CD4-positive, alpha-beta T cell treated with Interleukin-1 beta for 1 hour (primary cell): ENCODE measurements at places on chromosomes 5 and 9.

- no peak for DNase-seq
Measured at GRCh38 chr9:130271473-130271872, 5.9 kb downstream of the HMCN2 start.

- no peak for DNase-seq
Measured at GRCh38 chr9:100190339-100190738, 91.3 kb downstream of the INVS start.

- no peak for DNase-seq
Measured at GRCh38 chr5:158203261-158203660, 344.3 kb upstream of the CLINT1 start.

GRCh38 chr5:33981408-33982162 is 2.9 kb downstream of the SLC45A2 start:
- DNase-seq = no peak

DNA sequence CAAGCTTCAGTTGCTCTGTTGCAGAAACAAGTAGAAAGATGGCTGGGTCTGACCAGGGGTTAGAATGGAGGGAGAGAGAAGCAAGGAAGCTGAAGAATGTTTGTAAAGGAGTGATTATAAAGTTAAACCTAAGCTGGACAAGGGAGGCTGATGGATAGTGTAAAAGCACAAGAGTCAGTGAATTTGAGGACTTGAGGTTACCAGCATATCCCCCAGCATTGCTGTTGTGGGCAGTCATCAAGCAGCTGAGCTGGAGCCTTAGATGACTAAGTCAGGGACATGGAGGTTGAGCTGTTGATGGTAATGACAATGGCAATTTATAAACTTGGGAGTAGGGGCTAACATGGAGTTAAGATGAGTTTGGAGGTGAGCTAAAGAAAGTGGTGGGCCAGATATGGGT is 131.5 kb downstream of the ERCC6L2 start:
- DNase-seq = no peak

DNA sequence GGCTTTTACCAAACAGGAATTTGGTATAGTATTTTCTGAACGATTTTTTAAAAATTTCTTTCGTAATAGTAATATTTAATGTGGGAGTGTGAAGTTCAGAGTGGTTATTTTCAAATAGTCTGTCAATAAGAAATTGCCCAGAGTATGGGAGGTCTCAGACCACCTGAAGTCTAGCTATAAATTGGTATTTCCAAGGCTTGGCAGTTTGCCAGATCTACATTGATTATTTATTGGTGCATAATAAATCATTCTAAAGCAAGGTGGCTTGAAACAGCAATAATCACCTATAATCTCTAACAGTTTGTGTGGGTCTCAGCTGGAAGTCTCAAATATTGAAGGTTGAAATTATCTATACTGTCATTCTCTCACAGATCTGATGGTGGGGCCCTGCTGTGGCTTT is 118.5 kb downstream of the PRR16 start:
- no peak for DNase-seq

GRCh38 chr5:39140558-39141168 is 66.5 kb upstream of the RICTOR start:
- no peak for DNase-seq

GRCh38 chr5:45533663-45534062 is 162.5 kb downstream of the HCN1 start:
- DNase-seq = no peak

DNA sequence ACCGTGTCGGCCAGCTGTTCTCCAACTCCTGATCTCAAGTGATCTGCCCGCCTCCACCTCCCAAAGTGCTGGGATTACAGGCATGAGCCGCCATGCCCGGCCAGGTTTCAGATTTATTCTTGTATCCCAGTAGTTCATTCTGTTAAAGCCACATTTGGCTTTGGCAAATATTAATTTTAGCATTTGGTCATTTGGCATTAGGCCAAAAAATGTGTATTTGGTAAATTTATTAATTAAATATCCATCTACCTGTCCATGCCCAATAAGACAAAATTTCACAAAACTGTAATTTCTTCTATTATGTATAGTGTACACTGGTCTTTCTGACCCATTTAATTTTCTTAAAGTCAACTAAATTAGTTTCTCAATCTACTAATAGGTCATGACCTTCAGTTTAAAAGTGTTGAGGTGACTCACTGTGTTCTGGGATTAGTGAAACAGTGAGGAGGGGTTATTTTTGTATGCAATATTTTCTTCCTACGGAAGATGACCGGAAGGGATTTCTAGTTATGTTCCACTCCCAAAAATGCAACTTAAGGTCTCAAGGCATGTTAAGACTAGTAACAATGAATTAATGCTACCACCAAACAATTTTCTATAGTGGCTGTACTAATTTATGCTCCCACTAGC is 21.0 kb downstream of the OSTF1 start:
- no peak for DNase-seq

DNA sequence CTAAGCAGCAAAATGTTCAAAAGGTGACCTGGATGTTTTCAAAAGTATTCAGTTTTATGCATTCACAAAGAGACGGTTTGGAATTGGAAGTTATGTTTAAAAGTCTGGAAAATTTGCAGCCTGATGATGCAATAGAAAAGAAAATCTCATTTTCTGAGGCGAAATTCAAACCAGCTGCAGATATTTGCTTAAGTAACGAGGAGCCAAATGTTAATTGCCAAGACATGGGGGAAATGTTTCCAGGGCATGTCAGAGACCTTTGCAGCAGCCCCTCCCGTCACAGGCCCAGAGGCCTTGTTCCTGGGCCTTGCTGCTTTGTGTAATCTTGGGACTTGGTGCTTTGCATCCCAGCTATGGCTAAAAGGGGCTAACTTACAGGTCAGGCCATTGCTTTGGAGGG is 228.2 kb downstream of the MAN2A1 start:
- no peak for DNase-seq

GRCh38 chr9:73869264-73869663 is 627.9 kb upstream of the RORB start:
- peak; percentile 14 for DNase-seq

GRCh38 chr9:109799141-109799540 is 19.1 kb downstream of the PALM2AKAP2 start:
- no peak for DNase-seq

DNA sequence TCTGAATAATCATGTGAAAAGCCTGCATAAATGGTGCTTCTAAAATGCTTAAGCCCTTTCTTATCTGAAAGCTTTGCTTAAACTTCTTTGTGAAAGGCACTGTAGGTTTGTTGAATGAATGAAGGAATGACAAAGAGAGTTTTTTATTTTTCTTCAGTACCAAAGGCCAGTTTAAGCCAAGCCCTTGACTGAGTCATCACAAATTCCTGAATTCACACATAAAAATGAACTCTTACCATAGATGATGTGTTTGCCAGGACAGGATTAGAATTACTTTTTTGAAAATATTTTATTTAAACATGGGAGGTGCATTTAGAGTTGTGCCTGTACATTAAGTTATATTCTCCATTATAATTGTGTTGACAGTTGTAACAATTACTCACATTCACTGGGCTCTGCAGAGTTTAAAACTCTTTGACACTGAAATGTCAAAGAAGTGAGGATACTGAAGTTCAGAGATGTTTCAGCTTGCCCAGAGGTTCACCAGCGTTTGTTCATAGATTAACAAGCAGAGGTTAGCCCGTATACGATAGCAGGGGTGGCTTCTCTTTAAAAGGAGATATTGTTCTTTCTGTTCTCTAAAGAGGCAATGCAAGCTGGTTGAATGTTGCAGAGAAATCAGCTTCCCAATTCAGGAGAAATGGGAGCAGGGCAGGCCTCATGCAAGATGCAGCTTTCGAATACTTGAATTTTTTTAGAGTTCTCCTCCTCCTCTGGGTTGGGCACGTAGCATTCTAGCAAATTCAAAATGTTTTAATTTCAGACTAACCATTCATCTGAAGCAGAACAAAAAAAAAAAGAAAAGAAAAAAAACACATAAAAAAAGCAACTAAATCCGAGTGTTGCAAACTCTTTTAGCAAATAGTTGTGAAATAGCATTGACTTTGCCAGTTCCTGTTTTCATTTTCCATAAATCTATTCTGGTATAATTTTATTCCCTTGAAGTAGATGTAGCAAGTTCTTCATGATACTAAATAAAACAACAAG is 358.7 kb upstream of the KLF4 start:
- no peak for DNase-seq

DNA sequence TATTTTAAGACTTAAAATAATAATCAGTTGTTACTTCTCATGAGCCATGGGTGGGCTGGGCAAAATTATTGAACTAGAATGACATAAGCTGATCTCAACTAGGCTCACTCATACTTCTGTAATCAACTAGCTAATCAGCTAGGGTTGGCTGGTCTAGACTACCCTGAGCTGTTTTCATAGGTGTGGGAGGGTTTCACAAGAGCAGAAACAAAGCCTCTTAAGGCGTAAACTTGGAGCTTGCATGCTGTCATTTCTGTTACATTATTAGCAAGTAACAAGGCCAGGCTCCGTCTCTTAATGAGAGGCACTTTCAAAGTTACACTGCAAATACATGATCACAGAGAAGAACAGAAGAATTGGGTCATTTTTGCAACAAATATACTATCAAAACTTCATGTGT is 57.2 kb upstream of the GHR start:
- DNase-seq = no peak

DNA sequence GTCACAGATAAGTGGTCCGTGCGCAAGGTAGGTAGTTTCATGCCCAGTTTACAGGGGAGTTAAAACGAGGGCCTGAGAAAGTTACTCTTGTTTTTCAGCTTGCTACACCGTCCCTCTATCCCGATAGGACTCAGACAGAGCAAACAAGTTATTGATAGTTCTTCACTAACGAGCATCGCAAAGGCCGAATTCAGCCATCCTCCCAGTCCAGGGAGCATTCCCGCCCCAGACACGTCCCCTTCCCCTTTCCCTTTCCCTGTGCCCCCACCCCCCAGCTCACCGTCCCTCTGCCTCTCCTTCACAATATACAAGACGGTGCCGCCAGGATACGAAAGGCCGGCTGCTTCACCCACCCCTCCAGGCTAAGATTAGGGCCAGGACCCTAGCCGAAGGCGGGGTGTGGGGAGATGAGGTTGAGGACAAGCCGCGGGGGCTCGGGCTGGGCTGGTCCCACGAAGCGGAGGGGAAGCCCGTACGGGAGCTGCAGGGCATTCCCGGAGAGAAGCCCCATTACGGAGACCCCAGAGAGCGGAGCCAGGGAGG is 599 bp downstream of the KIAA1191 start:
- no peak for DNase-seq

DNA sequence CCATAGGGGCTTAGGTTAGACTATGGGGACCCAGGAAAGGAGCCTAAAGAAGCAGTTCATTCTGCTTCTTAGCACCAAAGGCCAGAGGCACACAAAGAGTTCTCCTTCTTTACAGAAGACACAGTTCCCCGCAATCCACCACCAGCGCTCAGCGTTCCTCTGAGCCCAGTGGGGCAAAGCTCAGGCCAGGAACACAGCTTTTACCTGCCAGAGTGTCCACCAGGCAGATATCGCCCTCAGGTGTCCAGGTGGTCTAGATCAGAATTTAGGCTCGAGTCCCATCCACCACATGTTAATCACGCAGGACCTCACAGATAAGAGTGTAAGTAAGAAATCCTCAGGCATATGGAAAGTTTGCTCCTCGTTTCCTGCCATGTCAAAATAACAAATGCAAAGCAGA is 53.0 kb downstream of the UBE2QL1 start:
- DNase-seq = no peak

- DNase-seq = no peak
Measured at GRCh38 chr9:120413121-120414048, 166.6 kb downstream of the CDK5RAP2 start.

GRCh38 chr5:158499892-158500418 is 599.8 kb downstream of the EBF1 start:
- DNase-seq = no peak

DNA sequence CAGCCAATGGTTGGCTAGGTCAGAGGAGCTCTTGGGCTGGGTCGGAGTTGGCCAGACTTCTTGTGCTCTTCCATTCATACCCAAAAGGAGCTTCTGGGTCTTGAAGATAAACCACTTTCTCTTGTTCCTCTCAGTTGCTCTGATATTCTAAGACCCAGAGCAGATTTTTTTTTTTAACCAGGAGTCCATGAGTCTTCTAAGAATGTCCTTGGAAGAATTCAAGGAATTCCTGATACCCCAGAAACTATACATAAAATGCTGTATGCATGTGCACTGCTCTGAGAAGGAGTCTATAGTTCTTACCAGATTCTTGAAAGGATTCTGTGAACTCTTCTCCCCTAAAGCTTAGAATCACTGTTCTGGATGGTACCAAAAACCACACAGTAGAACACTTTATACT is 9.9 kb upstream of the PALM2AKAP2 start:
- no peak for DNase-seq

DNA sequence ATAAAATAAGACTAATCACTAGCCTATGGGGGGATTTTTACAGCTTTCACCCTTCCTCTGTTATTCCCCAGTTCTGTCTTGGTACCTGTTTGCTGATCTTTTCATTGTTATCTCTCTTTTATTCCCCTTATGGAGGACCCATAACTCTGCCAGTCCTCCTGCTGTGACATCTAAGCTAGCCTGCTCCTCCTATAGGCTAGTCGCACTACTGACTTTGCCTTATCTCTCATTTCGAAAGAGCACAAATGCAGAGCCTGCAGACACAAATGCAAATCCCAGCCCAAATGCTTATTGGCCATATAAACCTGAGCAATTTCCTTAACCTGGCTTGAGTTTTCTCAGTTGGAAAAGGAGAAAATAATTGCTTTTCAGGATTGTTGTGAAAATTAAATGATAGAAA is 59.1 kb upstream of the CAMK4 start:
- DNase-seq = no peak

DNA sequence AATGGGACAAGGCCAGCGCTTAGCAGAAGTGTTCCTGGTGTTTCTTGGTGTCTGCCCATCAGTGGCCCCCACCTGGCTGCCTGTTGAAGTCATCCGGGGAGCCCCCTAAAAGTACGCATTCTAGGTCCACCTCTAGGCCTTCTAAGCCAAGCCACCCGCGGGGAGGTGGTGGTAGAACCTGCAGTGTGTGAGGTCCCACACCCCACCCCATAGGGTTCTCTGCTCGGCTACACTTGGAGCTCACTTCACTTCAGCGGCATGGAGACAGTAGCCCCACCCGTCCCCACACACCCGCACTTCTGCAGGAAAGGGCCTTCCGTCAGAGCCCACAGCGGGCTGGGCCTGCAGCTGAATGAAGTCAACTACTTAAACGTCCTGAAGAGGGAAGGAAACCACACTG is 29.6 kb upstream of the FCN2 start:
- DNase-seq = no peak

- no peak for DNase-seq
Measured at GRCh38 chr5:120454094-120454798, 9.9 kb upstream of the PRR16 start.

- no peak for DNase-seq
Measured at GRCh38 chr9:107685901-107686300, 196.3 kb upstream of the KLF4 start.

DNA sequence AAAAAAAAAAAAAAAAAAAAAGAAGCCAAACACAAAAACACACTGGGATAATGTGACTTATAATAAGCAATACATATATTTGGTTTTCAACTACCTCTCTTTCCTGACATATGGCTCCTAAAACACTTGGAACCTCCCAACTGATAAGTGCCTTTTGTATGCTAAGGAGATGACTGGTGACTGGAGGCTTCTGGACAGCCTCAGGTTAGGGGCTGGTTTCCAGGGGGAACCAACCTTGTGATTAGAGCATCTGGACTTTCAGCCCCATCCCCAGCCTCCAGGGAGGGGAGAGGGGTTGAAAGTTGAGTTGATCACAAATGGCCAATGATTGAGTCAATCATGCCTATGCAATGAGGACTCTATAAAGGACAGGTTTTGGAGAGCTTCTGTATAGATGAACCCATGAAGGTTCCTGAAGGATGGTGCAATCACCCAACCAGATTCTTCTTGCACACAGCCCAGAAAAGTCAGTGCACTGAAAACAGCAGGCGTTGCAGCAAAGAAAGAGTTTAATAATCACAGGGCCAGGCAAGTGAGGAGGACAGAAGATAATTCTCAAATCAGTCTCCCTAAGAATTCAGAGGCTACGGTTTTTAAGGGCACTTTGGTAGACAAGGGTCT is 276.7 kb downstream of the AUH start:
- no peak for DNase-seq
